GM19239 (cell line): ENCODE measurements at places on chromosomes 2 and 18.

- no peak for DNase-seq
Observed at GRCh38 chr18:55650363-55650870, 62.4 kb upstream of the TCF4 start.

DNA sequence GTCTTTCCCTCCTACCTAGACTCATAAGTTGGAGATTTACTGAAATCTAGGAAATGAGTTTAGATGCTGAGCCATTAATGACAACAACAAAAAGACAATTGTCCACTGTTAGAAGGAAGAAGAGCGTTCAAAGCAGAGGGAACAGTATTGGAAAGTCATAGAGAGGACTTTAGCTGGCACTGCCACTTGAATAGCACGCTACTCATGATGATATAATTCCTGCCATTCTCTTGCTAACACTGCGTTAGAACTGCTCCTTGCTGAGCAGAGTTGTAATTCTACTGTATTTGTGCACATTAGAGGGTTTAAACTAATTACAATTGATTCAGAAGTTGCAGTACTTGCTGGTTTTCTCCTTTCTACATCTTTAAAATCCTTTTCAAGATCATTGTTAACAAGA, 9.0 kb upstream of the AFTPH start:
- DNase-seq, result no peak

- DNase-seq, result no peak
Observed at GRCh38 chr2:42101206-42102023, 53.6 kb downstream of the PKDCC start.

- DNase-seq, result no peak
Observed at GRCh38 chr2:150802635-150803034, 315.2 kb upstream of the RND3 start.

DNA sequence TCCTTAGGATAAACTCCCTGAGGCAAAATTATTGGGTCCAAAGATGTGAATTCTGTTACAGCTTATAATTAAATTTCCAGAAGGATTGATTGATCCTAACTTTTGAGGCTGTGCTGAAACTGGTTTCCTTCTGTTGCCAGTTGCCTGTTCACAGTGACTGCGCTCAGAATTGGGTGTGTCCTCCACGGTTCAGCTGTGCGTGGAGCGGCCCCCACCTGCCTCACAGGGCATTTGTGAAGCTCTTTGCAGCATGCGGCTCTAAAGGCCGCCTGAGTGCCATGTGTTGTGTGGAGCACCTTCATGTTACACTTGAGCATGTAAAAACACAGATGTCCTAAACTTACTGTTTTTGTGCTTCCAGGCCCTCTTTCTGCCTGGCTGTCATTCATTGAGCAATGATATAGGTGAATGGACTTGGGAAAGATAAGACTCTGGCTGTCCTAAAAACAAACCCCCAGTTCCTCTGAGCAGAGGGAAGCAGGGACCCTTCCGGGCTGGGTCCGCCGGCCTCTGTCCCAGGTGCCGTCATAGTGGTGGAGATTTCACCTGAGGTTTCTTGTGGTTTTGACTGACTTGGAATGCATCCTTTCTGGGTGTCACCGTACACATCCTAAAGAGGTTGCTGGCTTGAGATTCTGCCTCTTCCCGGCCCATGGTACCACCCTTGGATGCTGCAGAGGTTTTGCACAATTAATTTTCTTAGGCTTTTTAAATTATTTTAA, 173.6 kb downstream of the LDLRAD4 start:
- DNase-seq, result no peak

DNA sequence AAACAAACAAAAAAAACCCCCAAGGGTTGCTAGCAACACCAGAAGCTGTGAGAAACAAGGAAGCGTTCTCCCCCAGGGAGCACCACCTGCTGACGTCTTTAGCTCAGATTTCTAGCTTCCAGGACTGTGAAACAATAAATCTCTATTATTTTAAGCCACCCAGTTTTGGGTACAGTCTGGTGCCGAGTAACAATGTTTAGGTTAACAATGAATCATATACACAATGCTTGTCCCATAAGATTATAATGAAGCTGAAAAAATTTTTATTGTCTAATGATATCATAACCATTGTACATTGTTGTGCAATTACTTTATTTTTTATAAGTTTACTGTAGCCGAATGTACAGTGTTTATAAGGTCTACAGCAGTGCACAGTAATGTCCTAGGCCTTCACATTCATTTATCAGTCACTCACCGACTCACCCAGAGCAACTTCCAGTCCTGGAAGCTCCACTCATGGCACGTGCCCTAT, 72.1 kb upstream of the CAB39 start:
- DNase-seq, result no peak

DNA sequence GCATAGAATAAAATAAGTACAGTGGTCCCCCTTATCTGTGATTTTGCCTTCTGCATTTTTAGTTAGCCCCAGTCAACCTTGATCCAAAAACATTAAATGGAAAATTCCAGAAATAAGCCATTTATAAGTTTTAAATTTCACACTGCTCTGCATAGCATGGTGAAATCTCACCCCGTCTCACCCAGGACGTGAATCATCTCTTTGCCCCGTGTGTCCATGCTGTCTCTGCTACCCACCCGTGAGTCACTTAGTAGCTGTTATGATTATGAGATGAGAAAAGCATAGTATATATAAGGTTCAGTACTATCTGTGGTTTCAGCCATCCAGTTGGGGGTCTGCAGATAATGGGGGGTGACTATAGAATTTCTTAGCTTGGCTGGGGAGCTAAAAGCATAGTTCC, 67.3 kb downstream of the RHBDD1 start:
- no peak for DNase-seq

- no peak for DNase-seq
Observed at GRCh38 chr2:59754011-59754735, 799.3 kb downstream of the BCL11A start.

GRCh38 chr2:15449556-15450236, 111.4 kb downstream of the NBAS start:
- no peak for DNase-seq

DNA sequence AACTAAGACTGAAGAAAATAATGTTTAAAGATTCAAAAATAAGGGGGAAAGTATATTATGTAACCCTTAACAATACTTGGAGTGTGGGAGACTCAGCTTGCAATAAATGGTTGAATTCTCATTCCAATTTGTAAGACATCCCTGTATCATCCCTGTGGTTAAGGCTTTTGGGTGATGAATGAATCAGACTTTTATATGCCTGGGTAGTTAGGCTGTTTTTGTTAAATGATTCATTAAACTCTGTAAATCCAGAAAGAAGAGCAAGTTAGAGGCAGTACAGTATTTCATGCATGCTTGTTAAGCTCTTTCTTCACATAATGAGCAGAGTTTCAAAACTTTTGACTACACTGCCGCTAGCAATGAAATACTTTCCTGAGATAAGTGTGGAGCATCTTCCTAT, 948.8 kb downstream of the SOCS6 start:
- DNase-seq, result no peak

DNA sequence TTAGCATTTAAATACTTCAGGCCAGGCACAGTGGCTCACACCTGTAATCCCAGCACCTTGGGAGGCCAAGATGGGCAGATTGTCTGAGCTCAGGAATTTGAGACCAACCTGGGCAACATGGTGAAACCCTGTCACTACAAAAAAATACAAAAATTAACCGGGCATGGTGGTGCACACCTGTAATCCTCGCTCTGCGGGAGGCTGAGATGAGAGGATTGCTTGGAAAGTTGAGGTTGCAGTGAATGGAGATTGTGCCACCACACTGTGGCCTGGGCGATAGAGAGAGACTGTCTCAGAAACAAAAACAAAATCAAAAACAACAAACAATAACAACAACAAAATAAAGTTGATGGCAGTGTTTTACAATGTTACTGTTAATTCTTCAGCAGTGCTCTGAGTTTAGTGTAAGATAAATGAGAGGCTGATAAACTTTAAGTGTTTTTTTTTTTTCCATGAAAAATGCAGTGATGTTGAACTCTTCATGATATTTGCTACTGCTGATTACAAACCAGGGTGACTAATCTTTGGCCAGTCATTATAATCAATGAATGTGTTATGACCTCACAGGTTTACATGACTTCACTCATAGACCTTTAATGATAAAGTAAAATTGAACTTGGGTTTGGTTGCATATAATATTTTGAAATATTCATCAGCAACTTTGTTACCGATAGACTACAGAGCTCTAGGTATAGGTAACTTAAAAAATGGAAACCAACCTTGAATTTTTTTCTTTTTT, 2.5 kb downstream of the ITGAV start:
- DNase-seq, result no peak

DNA sequence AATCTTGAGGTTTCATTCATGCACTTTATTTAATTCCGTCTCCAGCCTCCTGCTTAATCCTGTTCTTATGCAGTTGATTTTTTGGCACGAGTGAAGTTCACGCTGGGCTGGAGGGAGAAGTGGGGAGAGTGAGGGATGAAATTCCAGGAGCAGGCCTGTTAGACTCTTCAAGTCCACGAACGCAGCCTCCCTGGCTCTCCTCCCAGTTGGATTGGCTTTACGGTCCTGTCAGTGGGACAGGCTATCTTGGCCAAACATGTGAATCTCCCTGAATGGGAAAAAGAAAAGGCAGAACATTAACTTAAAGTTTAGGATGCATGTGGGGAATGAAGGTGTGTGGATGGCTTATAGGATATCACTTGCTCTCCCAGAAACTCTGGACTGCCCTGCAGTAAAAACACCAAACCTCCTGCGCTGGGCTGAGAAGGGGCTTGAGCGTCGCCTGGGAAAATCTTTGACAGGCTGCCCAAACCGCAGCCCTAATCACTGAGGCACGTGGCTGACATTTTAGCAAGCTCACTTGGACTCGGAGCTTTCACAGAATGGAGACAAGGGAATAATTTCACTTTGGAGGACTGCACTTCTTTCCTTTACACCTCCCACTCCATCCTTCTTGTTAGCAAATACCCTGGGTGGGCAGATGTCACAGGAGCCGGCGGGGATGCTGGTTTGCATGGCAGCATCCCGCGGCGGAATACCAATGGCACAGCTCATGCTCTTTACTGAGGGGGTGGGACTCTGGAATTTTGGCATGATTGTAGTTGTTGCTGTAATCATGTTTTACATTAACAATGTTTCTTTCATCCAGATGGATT, 93.9 kb downstream of the ACKR3 start:
- DNase-seq, result no peak

GRCh38 chr18:6255116-6255705, 159.5 kb downstream of the L3MBTL4 start:
- DNase-seq, result no peak

DNA sequence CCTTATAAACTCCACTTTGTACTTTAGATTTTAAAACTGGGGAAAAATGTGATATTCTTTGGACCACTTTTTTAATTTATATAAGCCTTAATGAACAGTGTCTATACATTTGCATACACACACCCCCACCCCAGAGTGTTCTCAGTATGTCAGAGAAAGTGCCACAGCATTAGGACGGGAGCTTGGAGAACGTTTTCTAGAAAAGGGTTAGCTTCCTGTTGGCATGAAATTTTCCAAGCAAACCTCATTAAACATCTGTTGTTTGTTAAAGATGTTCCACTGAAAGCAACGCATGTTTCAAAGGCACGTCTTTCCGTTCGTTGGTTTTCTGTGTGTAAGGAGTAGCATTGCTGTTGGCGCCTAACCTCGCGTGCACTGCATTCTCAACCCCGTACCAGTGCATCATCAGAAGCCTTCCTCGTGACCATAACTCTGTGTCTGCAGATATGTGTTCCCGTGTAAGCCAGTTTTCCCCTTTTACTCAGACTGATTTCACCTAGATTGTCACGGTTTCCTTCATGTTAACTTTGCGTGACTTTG, 228.5 kb downstream of the ALPK2 start:
- DNase-seq, result no peak

GRCh38 chr2:3838348-3838747, 135.0 kb downstream of the DCDC2C start:
- no peak for DNase-seq

- DNase-seq, result no peak
Observed at GRCh38 chr2:223860809-223861738, 23.7 kb upstream of the AP1S3 start.

DNA sequence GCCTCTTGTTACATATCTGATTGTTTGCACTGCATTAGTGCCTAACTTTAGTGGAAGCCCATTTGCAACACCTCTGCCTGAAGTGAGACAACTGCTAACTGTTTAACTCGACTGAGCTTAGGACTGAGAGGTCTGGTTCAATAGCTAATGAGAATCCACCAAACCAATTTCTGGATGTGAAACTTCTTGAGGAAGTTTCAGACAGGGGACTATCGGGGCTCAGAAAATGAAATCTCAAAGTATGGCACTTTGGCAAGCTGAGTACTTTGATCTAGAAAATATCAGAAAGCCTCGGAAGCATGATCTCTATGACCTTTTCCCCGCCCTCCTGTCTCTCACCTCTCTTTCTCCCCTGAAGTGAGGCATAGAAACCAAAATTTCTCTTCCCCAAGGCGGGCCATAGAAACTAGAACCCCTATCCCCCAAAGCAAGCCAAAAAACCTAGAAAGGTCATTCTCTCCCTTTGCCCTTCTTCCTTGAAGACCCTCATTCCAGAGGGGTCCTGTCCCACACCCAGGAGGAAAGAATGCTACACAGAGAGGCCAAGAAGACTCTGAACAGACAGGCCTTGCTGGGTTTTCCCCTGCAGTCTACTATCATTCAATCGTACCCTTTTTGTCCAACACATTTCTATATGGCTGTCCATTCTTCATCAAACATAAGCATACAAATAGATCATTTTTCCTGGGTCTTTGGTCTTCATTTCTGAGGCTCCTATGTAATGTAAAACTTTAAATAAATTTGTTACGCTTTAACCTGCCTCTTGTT, 69.6 kb upstream of the CREB1 start:
- DNase-seq, result no peak

DNA sequence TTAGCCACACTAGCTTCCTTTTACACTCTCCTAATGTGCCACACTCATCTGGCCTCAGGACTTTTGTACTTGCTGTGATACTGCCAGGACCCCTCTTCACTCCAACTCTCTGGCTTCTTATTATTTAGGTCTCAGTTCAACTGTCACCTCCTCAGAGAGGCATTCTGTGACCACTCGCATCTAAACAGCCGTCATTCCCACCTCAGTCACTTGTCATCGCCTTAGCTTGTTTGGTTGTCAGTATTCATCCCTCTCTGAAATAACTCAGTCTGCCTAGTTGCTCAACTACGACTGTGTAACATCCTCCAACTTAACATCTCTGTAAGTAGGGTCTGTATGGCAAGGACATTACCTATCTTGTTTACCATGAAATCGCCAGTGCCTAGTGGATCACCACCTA, 27.2 kb downstream of the MGAT4A start:
- DNase-seq, result no peak

DNA sequence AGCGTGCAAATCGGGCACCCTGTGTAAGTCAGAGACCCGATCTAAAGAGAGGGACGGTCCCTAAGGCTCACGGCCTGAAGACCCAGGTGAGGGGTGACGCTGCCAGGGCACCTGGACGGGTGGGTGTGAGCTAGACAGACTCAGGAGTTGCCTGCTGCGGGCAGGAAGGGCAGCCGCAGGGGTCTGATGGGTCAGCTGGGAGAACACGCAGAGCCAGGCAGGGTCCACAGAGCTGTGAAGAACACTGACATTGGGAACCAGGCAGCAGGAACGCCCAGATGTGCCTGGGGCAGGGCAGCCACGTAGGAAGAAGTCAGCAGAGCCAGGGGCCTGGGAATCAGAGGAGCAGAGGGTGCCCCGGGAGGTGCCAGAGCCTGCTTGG, 25.9 kb downstream of the HDAC4 start:
- DNase-seq, result no peak
